ENCODE measurements at places on chromosomes 4 and X.

- no peak for DNase-seq
Measured at GRCh38 chrX:39759526-39760224, 338.1 kb downstream of the BCOR start.

- DNase-seq, result no peak
Measured at GRCh38 chrX:133586443-133586842, 171.2 kb upstream of the GPC4 start.

DNA sequence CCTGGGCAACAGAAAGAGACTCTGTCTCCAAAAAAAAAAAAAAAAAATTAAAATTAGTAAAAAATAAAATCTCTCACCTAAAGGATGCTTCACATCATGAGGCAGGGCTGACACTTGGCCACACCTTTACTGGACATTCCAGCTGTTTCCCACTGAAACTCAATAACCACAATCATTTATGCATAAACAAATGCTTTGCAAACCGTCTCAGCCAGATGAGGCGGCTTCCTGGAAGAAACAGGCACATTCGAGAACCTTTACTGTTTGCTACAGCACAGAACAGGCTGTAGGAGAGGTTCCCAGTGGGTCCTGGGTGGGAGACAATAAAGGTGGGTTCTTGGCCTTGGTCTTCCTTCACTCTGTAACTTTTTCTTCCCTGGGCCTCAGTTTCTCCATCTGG is 10.9 kb upstream of the TBC1D14 start:
- no peak for DNase-seq

- no peak for DNase-seq
Measured at GRCh38 chrX:107675365-107675654, 47.0 kb downstream of the PRPS1 start.

- DNase-seq, result no peak
Measured at GRCh38 chrX:86930419-86930818, 587.2 kb upstream of the KLHL4 start.

DNA sequence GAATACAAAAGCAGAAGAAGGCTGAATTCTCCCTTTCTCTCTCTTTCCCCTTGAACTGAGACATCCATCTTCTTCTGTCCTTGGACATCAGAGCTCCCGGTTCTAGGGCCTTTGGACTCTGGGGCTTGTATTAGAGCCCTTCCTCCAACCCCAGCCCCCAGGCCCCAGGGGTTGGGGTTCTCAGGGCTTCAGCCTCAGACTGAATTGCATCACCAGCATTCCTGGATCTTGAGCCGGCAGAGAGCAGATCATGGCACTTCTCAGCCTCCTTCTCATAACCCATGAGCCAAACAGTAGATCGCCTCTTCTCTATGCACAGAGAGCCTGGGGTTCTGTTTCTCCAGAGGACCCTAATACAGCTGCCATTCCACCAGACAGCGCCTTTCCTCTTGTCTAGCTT is 25.3 kb upstream of the CLDN24 start:
- DNase-seq, result no peak

- DNase-seq, result no peak
Measured at GRCh38 chrX:19373351-19373891, 29.7 kb downstream of the PDHA1 start.

- no peak for DNase-seq
Measured at GRCh38 chr4:86362510-86362909, 2.7 kb upstream of the MAPK10 start.

DNA sequence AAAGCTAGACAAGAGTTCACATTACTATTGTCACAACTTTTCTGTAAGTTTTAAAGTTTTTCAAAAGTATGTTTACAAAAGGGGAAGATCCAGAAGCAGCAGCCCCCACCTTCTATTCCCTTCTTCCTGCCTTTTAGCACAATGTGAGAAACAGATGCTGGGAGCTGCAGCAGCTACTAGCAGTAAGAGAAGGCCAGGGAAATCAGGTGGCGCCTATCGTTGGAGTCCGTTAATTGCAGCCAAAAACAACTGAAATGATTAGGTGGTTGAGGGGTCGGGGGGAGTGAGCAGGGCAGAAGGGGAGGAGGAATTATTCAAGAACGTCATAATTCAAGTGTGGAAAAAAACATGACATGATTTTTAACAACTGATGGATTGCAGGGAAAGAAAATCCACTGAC is 27.4 kb downstream of the FRYL start:
- no peak for DNase-seq

DNA sequence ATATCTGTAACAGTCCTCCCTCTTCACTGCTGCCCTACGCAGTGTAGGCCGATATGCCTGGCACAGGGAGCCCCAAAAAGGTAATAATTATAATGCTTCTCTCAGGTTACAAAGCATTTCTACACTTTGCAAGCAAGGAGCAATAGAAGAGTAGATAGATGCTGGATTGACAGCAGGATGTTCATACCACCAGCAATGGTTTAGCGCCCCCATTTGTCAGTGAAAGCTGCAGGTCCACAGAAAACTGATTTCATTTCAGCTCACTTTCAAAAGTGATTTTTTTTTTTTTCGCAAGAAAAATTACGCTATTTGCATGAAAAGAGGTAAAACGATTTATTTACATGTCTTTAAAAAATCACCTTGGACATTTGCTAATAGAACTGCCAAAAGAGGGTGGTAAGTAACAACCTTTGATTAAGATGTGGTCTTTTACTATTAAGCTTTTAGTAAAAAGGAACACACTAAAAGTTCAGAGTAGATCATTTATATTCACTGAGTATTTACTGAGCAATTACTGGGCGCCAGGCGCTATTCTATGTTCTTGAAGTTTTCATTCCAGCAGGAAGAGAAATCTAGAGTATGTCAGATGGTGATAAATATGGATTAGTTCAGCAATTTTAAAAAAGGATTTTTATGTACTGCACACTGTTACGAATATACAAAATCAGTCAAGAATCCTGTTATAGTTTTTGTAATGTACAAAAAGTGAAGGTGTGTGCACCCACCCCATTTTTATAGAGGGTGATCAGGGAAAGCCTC is 34.4 kb downstream of the HPF1 start:
- no peak for DNase-seq

- no peak for DNase-seq
Measured at GRCh38 chr4:126733301-126733700, 899.5 kb upstream of the INTU start.

Measured in activated T-cell treated with anti-CD3 and anti-CD28 coated beads for 1 hour (primary cell).